ENCODE measurements at places on chromosomes 6 and 20.

GRCh38 chr6:123909989-123910388 is 106.3 kb downstream of the NKAIN2 start:
- DNase-seq: no peak

DNA sequence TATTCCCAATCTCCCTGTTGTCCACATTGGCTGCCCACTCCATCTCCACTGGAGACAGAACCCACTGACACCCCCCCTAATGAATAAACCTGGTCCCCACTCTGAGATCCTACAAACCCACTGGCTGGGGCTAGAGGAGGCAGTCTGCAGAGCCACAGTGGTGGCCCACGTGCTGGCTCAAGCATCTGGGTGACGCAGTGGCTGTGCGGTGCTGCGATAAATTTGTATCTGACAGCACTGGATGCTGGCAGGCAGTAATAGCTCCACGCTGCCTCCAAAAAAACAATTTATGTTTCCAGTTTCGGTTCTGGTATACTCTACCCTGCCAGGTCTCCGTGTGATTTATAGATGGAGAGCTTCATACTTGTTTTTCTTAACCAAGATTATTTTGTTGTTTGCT is 87.1 kb upstream of the SYNDIG1 start:
- DNase-seq: no peak

GRCh38 chr6:73675466-73676098 is 20.4 kb upstream of the CD109 start:
- DNase-seq: peak; percentile 83

DNA sequence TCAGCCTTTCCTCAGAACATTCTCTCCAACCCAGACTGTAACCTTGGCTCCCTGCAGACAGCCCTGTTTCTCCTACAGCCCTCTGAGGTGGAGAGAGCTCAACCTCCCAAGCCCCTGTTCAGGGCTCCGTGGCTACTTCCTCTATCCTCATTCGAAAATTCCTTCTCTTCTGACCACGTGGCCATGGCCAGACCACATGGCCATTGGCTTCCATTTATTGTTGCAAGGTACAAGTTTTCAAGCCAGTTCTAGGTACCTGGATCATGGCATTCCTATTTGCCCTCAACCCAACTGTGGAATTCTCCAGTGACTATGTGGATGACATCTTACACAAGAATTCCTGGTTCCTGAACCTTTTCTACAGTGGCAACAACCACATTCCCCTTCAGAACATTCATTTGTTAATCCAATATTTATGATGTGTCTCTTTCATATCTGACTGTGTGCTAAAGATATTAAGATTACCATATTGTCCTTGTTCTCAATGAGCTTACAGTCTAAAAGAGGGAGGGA is 161.9 kb downstream of the GMPR start:
- no peak for DNase-seq

DNA sequence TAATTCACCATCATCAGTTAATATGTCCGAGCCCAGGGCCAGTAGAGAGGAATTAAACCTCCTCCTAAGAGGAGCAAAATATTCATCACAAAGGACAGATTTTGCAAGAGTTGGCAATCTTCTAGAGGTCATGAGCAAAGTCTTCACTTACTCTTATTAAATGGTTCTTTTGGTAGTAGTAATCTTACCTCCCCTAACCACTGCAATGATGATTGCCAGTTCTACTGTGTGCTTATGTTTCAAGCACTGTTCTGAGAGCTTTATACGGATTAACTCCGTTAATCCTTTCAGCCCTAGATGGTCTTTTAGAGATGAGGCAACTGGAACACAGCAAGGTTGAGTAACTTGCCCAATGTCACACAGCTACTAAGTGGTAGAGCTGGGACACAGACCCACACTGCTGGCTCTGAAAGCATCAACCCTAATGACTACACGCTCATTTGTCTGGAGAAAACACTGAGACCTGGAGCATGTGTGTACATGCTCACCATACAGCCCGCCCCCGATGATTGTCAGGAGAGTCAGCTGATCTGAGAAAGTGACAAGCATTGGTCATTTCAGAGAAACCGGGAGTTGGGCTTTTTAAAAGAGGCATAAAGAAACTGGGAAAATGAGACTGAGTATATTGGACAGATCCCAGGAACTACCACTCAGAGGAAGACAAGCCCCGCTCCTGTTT is 276.0 kb downstream of the NRN1 start:
- DNase-seq: no peak

GRCh38 chr6:118719351-118720124 is 68.1 kb upstream of the CEP85L start:
- DNase-seq: peak; percentile 58

GRCh38 chr6:41469156-41470028 is 76.8 kb upstream of the FOXP4 start:
- DNase-seq: no peak

- peak; percentile 30 for DNase-seq
Observed at GRCh38 chr20:346640-347316, at the start of gene NRSN2. Gene NRSN2, plus strand, starts transcription at chr20:347111. Its CDS starts 2,533 bp downstream, at chr20:349644.

- no peak for DNase-seq
Observed at GRCh38 chr6:108944707-108945680, 96.8 kb downstream of the ARMC2 start.

GRCh38 chr6:144767051-144767450 is 481.9 kb downstream of the UTRN start:
- DNase-seq: no peak

DNA sequence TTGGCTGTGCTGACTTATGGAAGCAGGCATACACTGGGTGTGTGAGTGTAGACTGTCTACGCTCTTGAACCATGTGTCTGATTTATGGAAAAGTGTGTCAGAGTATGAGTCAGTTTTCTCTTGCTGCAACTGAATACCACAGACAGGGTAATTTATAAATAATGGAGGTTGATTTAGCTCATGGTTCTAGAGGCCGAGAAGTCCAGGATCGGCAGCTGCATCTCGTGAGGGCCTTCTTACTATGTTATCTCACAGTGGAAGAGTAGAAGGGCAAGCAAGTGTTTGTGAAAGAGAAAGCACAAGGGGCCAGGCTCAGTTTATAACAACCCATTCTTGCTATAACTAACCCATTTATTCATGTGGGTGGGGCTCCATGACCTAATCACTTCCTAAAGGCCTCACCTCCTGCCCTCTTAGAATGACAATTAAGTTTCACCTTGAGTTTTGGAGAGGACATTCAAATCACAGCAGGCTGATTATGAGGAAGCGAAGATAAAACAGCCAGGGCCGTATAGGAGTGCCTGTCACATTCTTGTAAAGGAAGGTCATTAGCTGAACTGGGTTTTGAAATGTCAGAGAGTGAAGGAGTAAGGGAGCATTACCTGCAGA is 6.7 kb downstream of the GPR31 start:
- peak; percentile 14 for DNase-seq

DNA sequence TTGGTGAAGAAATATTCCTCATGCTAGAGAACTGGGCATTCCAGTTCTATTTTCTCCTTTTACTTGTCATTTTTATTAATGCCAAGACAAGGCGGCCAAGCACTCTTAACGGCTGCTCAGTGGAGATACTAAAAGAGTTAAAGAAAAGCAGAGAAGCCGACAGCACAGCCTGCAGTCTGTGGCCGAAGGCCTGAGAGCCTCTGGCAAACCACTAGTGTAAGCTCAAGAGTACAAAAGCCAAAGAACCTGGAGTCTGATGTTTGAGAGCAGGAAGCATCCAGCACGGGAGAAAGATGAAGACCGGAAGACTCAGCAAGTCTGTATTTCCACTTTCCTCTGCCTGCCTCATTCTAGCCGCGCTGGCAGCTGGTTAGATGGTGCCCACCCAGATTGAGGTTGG is 167.1 kb upstream of the FUT9 start:
- DNase-seq: no peak

GRCh38 chr6:70413992-70414494 is 735 bp downstream of the FAM135A start:
- peak; percentile 16 for DNase-seq

GRCh38 chr6:110043366-110043994 is 65.4 kb downstream of the GPR6 start:
- no peak for DNase-seq

DNA sequence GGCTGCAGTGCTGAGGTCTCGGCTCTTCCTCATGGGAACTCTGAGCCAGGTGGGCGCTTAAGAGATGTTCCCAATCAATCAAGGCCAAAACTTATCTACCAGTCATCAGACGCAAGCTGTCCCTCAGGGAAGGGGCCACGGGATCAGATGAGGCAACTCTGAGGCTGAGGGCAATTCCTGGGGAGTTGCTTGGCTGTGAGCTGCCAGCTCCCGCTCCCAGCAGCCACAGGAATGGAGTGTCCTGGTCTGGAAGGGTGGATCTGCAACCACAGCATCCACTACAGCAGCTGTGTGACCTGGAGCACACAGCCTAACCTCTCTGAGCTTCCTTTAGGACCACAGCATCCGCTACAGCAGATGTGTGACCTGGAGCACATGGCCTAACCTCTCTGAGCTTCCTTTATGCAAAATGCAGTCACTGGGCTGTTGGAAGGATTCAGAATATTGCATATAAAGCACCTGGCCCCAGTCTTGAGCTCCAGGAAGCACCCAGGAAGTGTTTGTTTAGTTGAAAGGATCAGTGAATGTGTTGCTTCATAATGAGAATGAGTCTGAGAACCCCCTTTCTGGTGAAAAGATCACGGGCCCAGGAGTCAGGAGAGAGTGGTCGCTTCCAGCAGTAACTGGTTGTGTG is 60.9 kb downstream of the TFAP2C start:
- DNase-seq: no peak

- DNase-seq: no peak
Observed at GRCh38 chr6:157789861-157790260, 33.2 kb upstream of the SNX9 start.

- DNase-seq: no peak
Observed at GRCh38 chr6:7580537-7580926, 9.5 kb upstream of the SNRNP48 start.

- DNase-seq: no peak
Observed at GRCh38 chr6:106540907-106541306, 88.4 kb downstream of the RTN4IP1 start.

DNA sequence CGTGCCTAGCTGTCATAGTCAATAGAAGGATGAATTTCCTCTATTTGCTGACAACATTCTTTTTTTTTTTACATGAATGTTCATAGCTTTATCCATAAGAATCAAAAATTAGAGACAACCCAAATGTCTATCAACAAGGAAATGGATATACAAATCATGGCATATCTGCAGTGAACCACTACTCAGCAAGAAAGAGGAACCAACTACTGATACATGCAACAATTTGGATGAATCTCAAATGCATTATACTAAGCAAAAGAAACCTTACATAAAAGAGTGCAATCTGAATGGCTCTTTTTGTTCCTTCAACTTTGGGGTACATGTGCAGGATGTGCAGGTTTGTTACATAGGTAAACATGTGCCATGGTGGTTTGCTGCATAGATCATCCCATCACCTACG is 17.7 kb upstream of the MCM9 start:
- DNase-seq: no peak

GRCh38 chr6:25137916-25138232 is 141.3 kb upstream of the CARMIL1 start:
- DNase-seq: peak; percentile 70

DNA sequence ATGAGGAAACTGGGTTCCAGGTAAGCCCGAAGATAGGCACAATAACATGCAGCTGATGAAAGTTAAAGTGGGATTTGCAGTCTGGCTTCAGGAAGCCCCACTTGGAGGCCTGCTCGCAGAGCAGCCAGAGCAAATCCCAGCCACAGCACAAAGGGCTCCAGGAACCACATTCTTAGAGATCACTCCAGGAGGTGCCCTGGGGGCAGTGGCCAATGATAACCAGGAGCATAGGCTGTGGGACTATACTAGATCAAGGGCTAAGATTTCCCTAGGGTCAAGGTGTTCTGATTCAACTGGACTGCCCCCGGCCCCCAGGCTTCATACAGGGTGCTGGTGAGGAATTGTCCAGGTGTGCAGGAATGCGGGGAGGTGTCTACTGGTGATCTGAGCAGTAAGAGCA is 133.9 kb upstream of the PTPRT start:
- DNase-seq: no peak

DNA sequence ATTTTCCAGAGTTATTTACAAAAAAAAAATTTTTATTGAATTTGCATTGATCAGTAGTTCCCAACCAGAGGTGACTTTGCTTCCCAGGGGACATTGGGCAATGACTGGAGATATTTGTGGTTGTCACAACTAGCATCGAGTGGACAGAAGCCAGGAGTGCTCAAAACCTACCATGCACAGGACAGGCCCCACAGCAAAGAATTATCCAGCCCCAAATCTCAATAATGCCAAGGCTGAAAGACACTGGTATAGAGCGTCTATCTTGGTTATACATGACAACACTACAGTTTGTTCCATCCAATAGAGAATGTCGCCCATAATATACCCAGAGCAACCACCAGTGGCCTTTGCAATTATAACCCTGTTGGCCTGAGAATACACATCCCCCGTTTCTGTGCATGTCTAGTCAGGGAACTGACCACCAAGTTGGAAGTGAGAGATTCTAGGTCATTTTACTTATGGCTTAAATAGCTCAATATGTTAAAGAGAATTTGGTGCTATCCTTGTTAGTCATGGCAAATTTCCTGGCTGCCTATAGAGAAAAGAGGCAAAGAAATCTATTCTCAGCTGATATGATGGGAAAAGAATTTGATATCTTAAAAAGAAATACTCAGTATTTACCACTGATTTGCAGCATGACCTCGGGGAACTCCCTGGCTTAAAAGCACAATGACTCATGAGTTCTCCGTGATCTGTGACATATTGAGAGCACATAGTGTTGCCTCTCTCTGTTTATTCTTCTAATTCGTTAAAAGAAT is 76.0 kb upstream of the ADTRP start:
- no peak for DNase-seq

GRCh38 chr6:33668914-33669313 is 42.6 kb downstream of the UQCC2 start:
- DNase-seq: peak; percentile 43

DNA sequence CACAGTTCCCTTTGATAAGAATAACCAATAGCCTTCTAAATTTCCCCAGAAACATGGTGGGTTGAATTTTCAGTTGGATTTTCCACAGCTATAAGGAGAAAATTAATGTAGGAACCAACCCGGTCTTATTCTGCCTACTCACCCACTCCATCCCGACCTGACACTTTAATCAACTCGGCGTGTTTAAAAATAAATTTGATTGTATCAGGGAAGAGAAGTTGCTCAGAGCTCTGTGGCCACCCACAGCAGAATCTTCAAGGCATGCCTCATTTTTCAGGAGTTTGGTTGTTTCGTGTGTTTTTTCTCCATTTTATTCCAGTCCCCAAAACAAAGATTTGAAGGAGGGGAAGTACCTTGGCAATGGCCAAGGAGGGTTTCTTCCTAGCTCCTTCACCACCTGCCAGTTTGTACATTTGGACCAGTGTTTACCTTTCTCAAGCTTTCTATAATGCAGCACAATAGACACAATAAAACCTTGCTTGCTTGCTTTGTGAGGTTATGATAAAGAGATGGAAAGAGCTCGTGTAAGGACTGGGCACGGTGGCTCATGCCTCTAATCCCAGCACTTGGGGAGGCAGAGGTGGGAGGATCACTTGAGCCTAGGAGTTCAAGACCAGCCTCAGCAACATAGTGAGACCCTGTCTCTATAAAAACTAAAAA is 297.2 kb upstream of the JARID2 start:
- DNase-seq: no peak

GRCh38 chr6:56911847-56912246 is 43.1 kb upstream of the BEND6 start:
- DNase-seq: no peak

- DNase-seq: no peak
Observed at GRCh38 chr6:158655569-158656450, 6.0 kb downstream of the SYTL3 start.
